ENCODE measurements at places on chromosomes 1 and 21. TPM values are rescaled to one million over a fixed set of nuclear protein-coding genes. Genes with fewer than 3 reads are reported as not detected.
A peak's percentile ranks its signal among the peaks of the same experiment; 100 is the strongest.

GRCh38 chr1:93177991-93178390 lies 2.2 kb downstream of the TMED5 start:
- no peak for DNase-seq
- H3K4me3 ChIP-seq, result peak overlapping the region; percentile 89
- peaks cover 31% of the 10 kb centered on the region for H3K36me3 ChIP-seq
- peaks cover 48% of the 10 kb centered on the region for H3K4me1 ChIP-seq

- DNase-seq, result no peak
- H3K4me1 ChIP-seq, result peaks cover 34% of the 10 kb centered on the region
- no peaks in the 10 kb centered on the region for H3K36me3 ChIP-seq
- H3K4me3 ChIP-seq, result peak overlapping the region; percentile 75
- H3K27ac ChIP-seq, result peak overlapping the region; percentile 30
Measured at GRCh38 chr1:156706657-156707416, 1.5 kb upstream of the CRABP2 start.

- H3K36me3 ChIP-seq, result peaks cover under 1% of the 10 kb centered on the region
- peaks cover 5% of the 10 kb centered on the region for H3K4me1 ChIP-seq
- no peaks in the 10 kb centered on the region for H3K27me3 ChIP-seq
- no peak overlapping the region for H3K4me3 ChIP-seq
Measured at GRCh38 chr1:244391761-244392160, 59.9 kb downstream of the ADSS2 start.

DNA sequence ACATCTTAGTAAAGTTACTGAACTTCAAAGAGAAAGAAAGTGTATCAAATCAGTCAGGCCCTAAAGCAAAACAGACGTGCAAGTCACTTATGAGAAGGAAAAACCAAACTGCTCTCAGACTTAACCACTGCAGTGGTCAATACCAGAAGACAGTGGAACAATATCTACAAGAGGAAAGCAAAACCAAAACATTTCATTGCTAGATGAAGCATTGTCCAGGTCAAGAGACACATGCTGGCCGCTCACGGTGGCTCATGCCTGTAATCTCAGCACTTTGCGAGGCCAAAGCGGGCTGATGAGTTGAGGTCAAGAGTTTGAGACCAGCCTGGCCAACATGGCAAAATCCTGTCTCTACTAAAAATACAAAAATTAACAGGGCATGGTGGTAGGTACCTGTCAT lies 82.0 kb upstream of the MROH9 start:
- H3K36me3 ChIP-seq, result no peaks in the 10 kb centered on the region
- no peak overlapping the region for H3K27ac ChIP-seq
- DNase-seq, result no peak
- H3K4me3 ChIP-seq, result no peak overlapping the region
- peaks cover 15% of the 10 kb centered on the region for H3K27me3 ChIP-seq
- no peaks in the 10 kb centered on the region for H3K4me1 ChIP-seq

- H3K27ac ChIP-seq, result no peak overlapping the region
- H3K4me3 ChIP-seq, result no peak overlapping the region
- DNase-seq, result no peak
Measured at GRCh38 chr1:10973552-10973951, 38.9 kb upstream of the TARDBP start.

DNA sequence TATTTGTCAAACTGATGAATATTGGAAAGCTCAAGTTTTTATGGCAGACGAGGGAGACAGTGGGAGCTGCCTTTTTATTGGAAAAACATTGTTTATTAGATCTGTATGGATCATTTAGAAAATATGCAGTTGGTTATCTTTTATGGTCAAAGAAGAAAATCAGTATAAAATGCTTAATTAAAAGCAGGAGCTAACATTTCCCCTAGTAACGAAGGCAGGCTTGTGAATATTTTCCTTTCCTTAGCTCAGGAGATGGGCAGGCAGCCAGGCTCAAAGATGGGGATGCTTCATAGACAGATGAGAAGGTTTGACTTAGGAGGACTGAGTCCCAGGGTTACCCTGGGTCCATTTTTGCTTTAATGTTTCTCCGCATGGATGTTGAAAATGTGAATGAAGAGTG lies 26.0 kb downstream of the ROR1 start:
- H3K36me3 ChIP-seq, result no peaks in the 10 kb centered on the region
- no peak overlapping the region for H3K27ac ChIP-seq
- no peak overlapping the region for H3K4me3 ChIP-seq

DNA sequence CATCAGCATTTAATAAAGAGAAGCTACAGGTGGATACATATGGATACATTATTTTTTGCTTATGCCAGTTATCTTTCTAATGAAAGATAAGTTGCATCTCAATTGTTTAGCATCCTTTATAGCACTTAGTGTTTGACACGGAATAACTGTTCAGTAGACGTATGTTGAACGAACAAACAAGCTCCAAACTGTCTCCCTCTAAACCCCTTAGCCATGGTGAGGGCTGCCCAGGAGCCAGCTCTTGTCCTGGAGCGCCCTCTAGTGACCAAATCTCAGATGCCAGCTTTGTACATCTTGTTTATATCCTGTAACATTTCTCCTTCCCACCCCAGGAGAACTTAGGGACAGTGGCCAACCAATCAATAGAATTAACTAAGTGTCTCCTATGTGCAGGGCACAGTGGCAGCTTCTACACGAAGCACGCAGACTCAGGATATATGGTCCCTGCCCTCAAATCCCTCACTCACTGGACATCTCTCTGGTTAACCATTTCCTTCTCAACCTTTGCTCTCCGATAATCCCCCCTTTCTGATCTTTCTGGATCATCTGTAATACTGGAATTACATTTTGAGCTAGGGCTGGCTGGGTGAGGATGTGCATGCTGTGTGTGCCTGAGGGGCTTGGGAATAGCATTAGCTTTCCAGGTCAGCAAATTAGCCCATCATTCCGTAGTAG lies 22.9 kb downstream of the KCNA10 start:
- H3K36me3 ChIP-seq, result no peaks in the 10 kb centered on the region
- no peaks in the 10 kb centered on the region for H3K4me1 ChIP-seq
- no peaks in the 10 kb centered on the region for H3K27me3 ChIP-seq
- no peak overlapping the region for H3K27ac ChIP-seq
- no peak overlapping the region for H3K4me3 ChIP-seq

DNA sequence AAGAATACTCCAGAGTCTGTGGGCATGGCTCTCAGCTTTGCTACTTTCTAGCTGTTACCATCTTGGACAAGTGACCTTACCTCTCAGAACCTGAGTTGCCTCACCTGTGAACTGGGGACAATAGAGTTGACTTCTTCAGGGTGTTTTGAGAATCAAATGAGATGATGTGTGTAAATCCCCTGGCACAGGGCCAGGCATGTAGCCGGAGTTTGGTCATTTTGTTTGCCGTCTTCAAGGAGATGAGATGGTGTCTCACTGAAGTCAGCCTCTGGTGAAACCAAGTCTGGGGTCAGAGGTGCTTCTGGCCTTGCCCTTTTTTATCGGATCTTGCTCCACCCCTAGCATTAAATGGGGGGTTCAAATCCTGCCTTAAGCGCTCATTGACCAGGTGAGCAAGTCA lies 149.2 kb upstream of the TMEM51 start:
- DNase-seq, result no peak
- no peak overlapping the region for H3K27ac ChIP-seq
- H3K36me3 ChIP-seq, result no peaks in the 10 kb centered on the region
- no peak overlapping the region for H3K4me3 ChIP-seq

- DNase-seq, result no peak
- H3K4me1 ChIP-seq, result no peaks in the 10 kb centered on the region
- no peak overlapping the region for H3K27ac ChIP-seq
- no peaks in the 10 kb centered on the region for H3K36me3 ChIP-seq
- H3K27me3 ChIP-seq, result peaks cover 26% of the 10 kb centered on the region
Measured at GRCh38 chr1:208254862-208255261, 10.7 kb upstream of the PLXNA2 start.

DNA sequence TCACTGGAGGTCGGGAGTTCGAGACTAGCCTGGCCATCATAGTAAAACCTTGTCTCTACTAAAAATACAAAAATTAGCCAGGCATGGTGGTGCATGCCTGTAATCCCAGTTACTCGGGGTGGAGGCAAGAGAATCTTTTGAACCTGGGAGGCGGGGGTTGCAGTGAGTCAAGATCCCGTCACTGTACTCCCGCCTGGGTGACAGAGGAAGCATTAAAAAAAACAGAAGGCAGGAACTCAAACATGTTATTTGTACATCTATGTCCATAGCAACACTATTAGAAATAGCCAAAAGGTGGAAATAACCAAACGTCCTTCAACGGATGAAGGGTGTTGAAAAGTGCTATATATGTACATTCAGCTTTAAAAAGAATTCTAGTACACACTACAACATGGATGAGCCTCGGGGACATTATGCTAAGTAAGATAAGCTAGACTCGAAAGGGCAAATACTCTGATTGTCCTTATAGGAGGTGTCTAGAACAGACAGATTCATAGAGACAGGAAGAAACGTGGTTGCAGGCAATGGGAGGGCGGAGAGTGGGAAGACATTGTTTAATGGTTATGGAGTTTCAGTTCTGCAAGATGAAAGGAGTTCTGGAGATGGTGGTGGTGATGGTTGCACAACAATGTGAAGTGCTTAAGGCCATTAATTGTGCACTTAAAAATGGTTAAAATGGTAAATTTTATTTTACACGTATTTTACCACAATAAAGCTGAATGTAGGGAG lies 19.2 kb downstream of the NLRP3 start:
- no peak overlapping the region for H3K27ac ChIP-seq
- H3K36me3 ChIP-seq, result peaks cover 8% of the 10 kb centered on the region
- H3K4me3 ChIP-seq, result no peak overlapping the region
- no peak for DNase-seq

DNA sequence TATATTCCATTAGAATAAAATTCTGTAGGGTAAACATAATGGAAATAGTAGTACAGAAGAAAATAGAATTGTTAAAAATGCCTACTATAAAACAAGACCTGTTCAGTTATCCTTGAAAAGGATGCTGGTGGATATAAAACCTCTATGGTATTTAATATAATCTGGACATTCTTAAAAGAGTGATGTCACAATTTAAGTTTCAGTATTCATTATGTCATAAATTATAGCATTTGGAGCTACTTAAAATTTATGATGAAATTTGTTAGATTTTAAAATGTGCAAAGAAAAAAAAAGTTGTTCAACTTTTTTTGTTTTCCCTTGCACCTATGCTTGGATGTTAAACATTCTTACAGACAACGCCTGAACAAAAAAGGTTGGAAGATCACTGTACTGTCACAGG lies 50.3 kb downstream of the USP48 start:
- H3K36me3 ChIP-seq, result peaks cover 25% of the 10 kb centered on the region
- peaks cover 3% of the 10 kb centered on the region for H3K4me1 ChIP-seq
- H3K27me3 ChIP-seq, result no peaks in the 10 kb centered on the region
- H3K27ac ChIP-seq, result no peak overlapping the region
- no peak overlapping the region for H3K4me3 ChIP-seq

DNA sequence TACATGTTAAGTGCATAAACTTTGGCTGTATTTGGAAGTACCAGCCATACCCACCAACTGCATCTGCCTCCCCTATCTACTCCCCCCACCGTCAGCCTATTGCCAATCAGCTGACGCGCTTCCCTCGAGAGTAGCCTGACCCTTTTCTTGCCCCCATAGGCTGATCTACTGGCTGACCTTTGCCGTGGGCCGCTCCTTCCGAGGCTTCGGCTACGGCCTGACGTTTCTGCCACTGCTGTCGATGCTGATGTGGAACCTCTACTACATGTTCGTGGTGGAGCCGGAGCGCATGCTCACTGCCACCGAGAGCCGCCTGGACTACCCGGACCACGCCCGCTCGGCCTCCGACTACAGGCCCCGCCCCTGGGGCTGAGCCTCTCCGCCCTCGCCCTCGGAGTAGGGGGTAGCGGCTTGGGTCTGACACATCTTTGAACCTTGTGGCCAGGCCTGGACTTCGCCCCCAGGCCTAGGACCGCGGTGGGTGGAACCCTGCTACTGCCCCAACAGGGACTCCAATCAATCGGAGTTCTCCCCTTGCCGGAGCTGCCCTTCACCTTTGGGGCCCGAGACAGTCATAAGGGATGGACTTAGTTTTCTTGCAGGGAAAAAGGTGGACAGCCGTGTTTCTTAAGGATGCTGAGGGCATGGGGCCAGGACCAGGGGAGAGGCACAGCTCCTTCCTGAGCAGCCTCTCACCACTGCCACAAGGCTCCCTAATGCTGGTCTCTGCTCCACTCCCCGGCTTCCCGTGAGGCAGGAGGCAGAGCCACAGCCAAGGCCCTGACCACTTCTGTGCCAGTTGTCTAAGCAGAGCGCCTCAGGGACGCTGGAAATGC lies 4.0 kb downstream of the GLMP start:
- H3K27ac ChIP-seq, result peak overlapping the region; percentile 25
- peaks cover 6% of the 10 kb centered on the region for H3K36me3 ChIP-seq
- H3K27me3 ChIP-seq, result no peaks in the 10 kb centered on the region
- peaks cover 14% of the 10 kb centered on the region for H3K4me1 ChIP-seq
- DNase-seq, result peak; percentile 16

GRCh38 chr1:21620011-21620410 lies 49.1 kb downstream of the RAP1GAP start:
- H3K4me3 ChIP-seq, result no peak overlapping the region
- H3K36me3 ChIP-seq, result no peaks in the 10 kb centered on the region
- peaks cover 19% of the 10 kb centered on the region for H3K27me3 ChIP-seq
- no peak overlapping the region for H3K27ac ChIP-seq

GRCh38 chr1:155175927-155176371 lies 2.3 kb downstream of the TRIM46 start:
- no peak overlapping the region for H3K4me3 ChIP-seq
- H3K27me3 ChIP-seq, result no peaks in the 10 kb centered on the region
- no peak overlapping the region for H3K27ac ChIP-seq

DNA sequence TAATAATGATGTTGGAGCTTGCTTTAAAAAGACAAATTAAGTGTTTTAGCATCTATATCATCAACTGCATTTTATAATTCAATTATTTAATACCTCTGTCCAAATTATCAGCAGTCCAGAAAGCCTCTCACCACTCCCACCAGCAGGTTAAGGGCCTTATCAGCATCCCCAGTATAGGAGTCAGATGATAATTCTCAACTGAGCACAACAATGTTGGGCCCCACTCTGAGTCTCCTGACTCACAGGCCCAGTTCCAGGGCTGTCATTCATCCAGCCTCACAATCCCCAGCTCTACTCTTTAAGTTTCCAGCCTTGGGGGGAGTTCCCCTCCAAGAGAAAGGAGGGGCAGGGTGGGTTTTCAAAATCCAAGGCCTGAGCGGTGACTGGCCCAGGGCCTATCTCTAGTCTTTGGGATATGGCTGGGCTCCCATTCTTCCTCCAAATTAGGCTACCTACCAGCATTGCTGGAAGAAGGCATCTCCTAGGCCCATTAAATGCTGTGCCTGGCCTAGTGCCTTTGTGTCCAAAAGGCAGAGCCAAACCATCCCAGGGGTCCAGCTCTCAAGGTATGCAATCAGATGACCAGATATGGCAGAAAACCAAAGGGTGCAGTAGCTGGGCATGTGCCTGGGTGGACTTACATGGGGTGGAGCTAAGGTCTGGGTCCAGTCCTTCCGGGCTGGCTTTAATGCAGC lies 134.1 kb downstream of the GLUL start:
- no peak overlapping the region for H3K4me3 ChIP-seq
- peaks cover 25% of the 10 kb centered on the region for H3K4me1 ChIP-seq
- H3K27me3 ChIP-seq, result no peaks in the 10 kb centered on the region
- DNase-seq, result no peak

GRCh38 chr1:76269155-76269554 lies 194.6 kb downstream of the ST6GALNAC3 start:
- no peaks in the 10 kb centered on the region for H3K27me3 ChIP-seq
- no peak overlapping the region for H3K4me3 ChIP-seq
- H3K27ac ChIP-seq, result peak overlapping the region; percentile 71
- peaks cover 45% of the 10 kb centered on the region for H3K4me1 ChIP-seq

The NHLH1 gene
- 0.22 TPM for total RNA-seq

The CHI3L2 gene
- total RNA-seq, result 10.4 TPM

The CHIA gene
- not detected for total RNA-seq

The TLCD4 gene
- total RNA-seq, result 0.32 TPM

The SYCP1 gene
- total RNA-seq, result not detected

The PEX10 gene
- total RNA-seq, result 17.1 TPM

The MYBPH gene
- total RNA-seq, result not detected

The PGBD5 gene
- total RNA-seq, result not detected
